Endodermal cell (in vitro differentiated cells): ENCODE measurements at places on chromosomes 7 and 10. TPM values are rescaled to one million over a fixed set of nuclear protein-coding genes. Genes with fewer than 3 reads are reported as not detected.

Gene FEZF1
- 0.22 and 0.41 TPM in 2 replicates for total RNA-seq

- H3K27me3 ChIP-seq = no peaks in the 10 kb centered on the region
- no peak overlapping the region for H3K27ac ChIP-seq
- no peaks in the 10 kb centered on the region for H3K36me3 ChIP-seq
- no peak for DNase-seq
These were observed 2.4 kb downstream of the CHST12 start for GRCh38 chr7:2405601-2406345.

Gene CRHR2
- not detected in 3 replicates for total RNA-seq

DNA sequence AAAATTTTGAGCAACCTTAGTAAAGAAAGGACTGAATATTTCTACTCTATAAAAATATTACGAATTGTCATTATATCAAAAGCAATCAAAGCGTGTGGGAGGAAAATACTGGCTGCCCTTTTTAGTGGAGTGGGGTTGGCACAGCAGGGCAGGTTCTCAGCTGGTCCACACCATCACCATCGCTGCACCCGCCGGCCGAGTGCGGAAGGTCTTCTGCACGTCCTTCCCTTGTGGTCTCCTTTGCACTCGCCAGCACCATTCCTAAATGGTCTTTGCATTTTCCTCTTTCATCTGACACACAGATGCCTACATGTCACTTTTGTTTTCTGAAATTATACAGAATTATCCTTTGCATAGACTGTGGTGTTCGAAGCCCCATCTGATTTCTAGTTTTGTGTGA lies 116.6 kb upstream of the LANCL2 start:
- no peak overlapping the region for H3K4me3 ChIP-seq
- H3K27ac ChIP-seq = no peak overlapping the region
- peaks cover 17% of the 10 kb centered on the region for H3K27me3 ChIP-seq
- H3K4me1 ChIP-seq = no peaks in the 10 kb centered on the region
- H3K36me3 ChIP-seq = no peaks in the 10 kb centered on the region
- DNase-seq = no peak

DNA sequence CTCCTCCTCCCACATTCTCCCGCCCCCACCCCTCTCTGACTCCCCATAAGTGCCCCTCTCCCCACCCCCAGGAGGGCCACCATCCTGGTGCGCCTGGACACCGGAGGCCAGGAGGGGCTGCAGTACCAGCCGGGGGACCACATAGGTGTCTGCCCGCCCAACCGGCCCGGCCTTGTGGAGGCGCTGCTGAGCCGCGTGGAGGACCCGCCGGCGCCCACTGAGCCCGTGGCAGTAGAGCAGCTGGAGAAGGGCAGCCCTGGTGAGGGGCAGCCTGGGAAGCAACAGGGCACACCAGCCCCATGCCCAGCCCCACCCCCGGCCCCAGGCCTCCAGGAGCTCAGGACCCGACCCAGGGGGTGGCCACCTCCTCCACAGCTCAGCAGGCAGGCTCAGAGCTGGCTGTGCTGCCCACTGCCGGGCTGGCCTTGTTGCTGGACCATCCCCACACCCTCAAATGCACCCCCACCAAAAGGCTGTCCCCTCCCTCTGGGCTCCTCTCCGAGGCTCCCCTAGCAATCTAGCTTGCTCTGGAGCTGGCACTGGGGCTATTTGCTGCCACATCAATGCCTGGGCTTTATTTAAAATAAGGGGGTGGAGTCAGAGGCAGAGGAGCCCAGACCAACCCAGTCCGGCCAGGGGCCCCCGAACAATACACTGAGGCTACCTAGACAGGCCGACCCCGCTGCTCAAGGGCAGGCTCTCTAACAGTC lies 14.8 kb downstream of the ATG9B start:
- peak; percentile 78 for DNase-seq
- H3K27ac ChIP-seq = no peak overlapping the region
- H3K4me1 ChIP-seq = peaks cover 9% of the 10 kb centered on the region
- no peaks in the 10 kb centered on the region for H3K36me3 ChIP-seq
- H3K27me3 ChIP-seq = no peaks in the 10 kb centered on the region

Gene ADAP1
- total RNA-seq = 3.8 to 8.0 TPM (median 4.3 TPM) in 3 replicates

DNA sequence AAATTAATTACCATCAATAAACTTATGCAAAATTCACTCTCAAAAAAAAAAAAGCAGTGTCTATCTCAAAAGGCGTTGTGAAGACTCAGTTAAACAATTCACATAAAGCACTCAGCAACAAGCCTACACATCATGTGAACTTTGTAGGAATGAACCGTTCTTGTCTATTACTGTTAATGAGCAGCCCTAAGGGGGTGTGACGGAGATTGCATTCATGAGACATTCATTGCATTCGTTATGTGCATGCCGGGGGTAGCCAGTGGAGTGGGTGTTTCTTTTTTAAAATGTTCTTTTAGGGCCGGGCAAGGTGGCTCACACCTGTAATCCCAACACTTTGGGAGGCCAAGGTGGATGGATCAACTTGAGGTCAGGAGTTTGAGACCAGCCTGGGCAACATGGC lies 193.0 kb downstream of the PRPF18 start:
- H3K4me1 ChIP-seq = no peaks in the 10 kb centered on the region
- DNase-seq = no peak
- H3K4me3 ChIP-seq = no peak overlapping the region

- no peaks in the 10 kb centered on the region for H3K4me1 ChIP-seq
- peaks cover 74% of the 10 kb centered on the region for H3K36me3 ChIP-seq
- no peak overlapping the region for H3K4me3 ChIP-seq
- H3K27ac ChIP-seq = no peak overlapping the region
These were observed 48.2 kb downstream of the XPNPEP1 start for GRCh38 chr10:109875151-109875568.

Gene CTAGE8
- 7.6 and 8.4 TPM in 2 replicates for total RNA-seq

- DNase-seq = no peak
- H3K4me1 ChIP-seq = peaks cover 6% of the 10 kb centered on the region
- no peaks in the 10 kb centered on the region for H3K27me3 ChIP-seq
- no peaks in the 10 kb centered on the region for H3K36me3 ChIP-seq
These were observed 14.8 kb upstream of the UPP1 start for GRCh38 chr7:48074204-48074654.

GRCh38 chr7:1125603-1125969 lies 34.4 kb downstream of the ZFAND2A start:
- H3K4me1 ChIP-seq = peaks cover 4% of the 10 kb centered on the region
- H3K27ac ChIP-seq = no peak overlapping the region
- H3K4me3 ChIP-seq = no peak overlapping the region
- no peak for DNase-seq

Gene FGF8
- 13.3 to 105 TPM (median 15.4 TPM) in 3 replicates for total RNA-seq

DNA sequence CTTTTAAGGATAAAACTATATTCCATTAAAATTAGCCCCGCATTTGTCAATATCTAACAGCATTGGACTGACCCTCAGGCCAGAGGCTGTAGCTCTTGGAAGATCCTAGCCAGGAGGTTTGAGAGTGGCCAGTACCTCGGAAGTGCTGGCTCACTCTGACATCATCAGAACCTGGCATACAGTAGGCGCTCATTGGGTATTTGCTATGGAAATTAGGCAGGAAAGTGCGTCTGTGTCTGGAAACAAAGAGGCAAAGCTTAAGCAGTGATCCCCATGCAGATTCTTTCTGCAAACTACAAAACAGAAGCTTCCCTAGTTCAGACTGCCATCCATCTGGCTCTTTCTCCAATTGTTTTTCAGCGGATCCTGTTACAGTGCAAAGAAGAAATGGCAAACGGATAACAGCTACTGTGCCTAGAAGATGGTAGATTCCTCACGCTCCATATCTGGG lies 1.7 kb upstream of the PRKCQ start:
- H3K36me3 ChIP-seq = peaks cover 42% of the 10 kb centered on the region
- no peak overlapping the region for H3K27ac ChIP-seq
- no peaks in the 10 kb centered on the region for H3K4me1 ChIP-seq
- no peaks in the 10 kb centered on the region for H3K27me3 ChIP-seq
- peak overlapping the region; percentile 88 for H3K4me3 ChIP-seq

DNA sequence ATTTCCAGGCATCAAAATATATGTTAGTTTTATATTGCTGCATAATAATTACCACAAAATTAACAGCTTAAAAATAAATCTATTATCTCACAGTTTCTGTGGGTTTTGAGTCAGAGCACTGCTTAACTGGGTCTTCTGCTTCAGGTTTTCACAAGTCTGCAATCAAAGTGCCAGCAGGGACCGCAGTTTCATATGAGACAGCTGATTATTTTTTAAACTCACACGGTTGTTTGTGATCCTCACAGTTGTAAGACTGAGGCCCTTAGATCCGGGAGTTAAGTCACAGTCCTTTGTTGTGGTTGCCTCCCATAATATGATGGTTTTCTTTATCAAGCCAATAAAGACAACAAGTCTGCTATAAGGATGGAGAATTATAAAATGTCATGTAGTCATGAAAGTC lies 146.0 kb upstream of the ZWINT start:
- no peaks in the 10 kb centered on the region for H3K4me1 ChIP-seq
- no peaks in the 10 kb centered on the region for H3K36me3 ChIP-seq
- H3K4me3 ChIP-seq = no peak overlapping the region
- no peak overlapping the region for H3K27ac ChIP-seq
- DNase-seq = no peak
- H3K27me3 ChIP-seq = no peaks in the 10 kb centered on the region

- H3K4me3 ChIP-seq = no peak overlapping the region
- H3K27me3 ChIP-seq = peaks cover 100% of the 10 kb centered on the region
- peak; percentile 84 for DNase-seq
- H3K27ac ChIP-seq = no peak overlapping the region
These were observed 4.5 kb downstream of the NEUROG3 start for GRCh38 chr10:69568472-69569395.

Gene EBLN1
- total RNA-seq = not detected in 3 replicates

Gene RNF133
- 0.25 TPM in 1 of 3 replicates, not detected in the others for total RNA-seq

Gene OPN1SW
- total RNA-seq = 0.45 TPM in 1 of 3 replicates, not detected in the others

Gene TMEM176A
- total RNA-seq = not detected in 2 replicates

DNA sequence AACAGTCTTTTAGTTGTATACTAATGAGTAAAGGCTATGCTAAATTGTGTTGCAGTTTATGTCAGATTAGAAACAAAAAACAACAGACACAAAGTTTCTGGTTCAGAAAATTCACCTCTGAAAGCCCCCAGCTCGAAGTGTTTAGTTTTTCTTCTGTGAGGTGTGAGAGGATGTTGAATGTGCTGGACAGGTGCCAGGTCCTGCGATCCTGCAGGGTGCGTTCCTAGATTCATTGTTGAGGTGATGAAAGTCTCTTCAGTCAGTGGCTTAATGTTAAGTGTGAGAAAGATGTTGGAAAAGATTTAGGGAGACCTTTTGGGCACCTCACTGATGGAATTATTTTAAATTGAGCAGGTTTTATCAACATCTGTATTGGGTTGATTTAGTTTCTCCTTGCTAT lies 287.3 kb downstream of the SDK1 start:
- H3K4me3 ChIP-seq = no peak overlapping the region
- no peaks in the 10 kb centered on the region for H3K36me3 ChIP-seq
- H3K27ac ChIP-seq = no peak overlapping the region
- no peak for DNase-seq
- H3K4me1 ChIP-seq = peaks cover 17% of the 10 kb centered on the region
- no peaks in the 10 kb centered on the region for H3K27me3 ChIP-seq

GRCh38 chr10:58152673-58153263 lies 114.9 kb downstream of the IPMK start:
- H3K27ac ChIP-seq = no peak overlapping the region
- no peaks in the 10 kb centered on the region for H3K36me3 ChIP-seq
- DNase-seq = peak; percentile 89
- peaks cover 4% of the 10 kb centered on the region for H3K4me1 ChIP-seq

GRCh38 chr7:121373177-121373576 lies 22.9 kb downstream of the FAM3C start:
- H3K36me3 ChIP-seq = peaks cover 72% of the 10 kb centered on the region
- no peak for DNase-seq
- no peak overlapping the region for H3K27ac ChIP-seq
- H3K27me3 ChIP-seq = no peaks in the 10 kb centered on the region
- H3K4me1 ChIP-seq = no peaks in the 10 kb centered on the region

DNA sequence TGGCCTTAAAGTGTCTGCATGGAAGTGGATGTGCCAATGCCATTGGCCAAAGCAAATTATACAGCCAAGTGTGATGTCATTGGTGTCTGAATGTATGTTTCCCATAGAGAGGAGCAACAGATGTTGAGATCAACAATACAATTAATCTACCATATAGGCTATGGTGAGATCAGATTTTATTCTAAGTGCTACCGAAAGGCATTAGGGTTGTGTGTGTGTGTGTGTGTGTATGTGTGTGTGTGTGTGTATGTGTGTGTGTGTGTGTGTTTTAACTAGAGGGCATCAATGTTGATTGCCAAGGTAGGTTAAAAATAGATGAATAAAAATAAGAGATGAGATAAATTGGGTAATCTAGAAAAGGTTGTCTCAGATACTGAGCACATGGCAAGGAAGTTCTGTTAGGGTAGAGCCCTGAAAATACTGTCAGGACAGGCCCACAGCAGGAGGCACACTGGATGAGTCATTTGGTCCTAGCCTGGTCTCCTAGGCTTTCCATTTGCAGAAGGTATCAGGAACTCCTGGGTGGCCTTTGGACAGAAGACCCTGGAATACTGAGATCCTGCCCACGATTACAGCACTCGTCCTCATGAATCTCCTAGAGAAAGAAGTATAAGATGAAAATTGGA lies 446.0 kb upstream of the PODXL start:
- no peak overlapping the region for H3K4me3 ChIP-seq
- H3K4me1 ChIP-seq = peaks cover 7% of the 10 kb centered on the region
- peak; percentile 42 for DNase-seq
- peaks cover 11% of the 10 kb centered on the region for H3K27me3 ChIP-seq
